ENCODE measurements at places on chromosomes 12 and 14.
A peak's percentile ranks its signal among the peaks of the same experiment; 100 is the strongest.

DNA sequence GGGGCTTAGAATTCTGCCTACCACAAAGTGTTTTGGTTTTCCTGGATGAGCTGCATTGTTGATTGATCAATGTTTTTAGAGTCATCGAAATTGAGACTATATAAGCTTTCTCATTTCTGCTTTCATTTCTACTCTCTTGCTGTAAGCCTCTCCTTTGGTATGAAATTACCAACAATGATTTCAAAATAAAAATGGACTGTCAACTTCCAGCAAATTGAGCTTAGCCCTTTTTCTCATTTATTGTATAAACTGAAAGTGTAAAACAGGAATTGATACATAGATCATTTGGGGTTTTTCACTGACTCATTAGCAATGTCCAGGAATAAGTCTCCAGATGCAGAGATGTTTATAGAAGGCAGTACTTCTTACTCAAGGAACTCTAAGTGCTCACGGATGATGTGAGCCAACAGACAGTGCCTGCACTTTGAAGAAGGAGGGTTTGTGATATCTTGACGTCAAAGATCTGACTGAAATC lies 20.0 kb upstream of the PCNX1 start:
- no peak for DNase-seq

GRCh38 chr14:23566778-23567185 lies 809 bp downstream of the AP1G2 start:
- no peak for DNase-seq

GRCh38 chr14:57834001-57834598 lies 31.8 kb downstream of the SLC35F4 start:
- no peak for DNase-seq

- DNase-seq: no peak
Measured at GRCh38 chr14:35789651-35790050, 19.4 kb downstream of the RALGAPA1 start.

DNA sequence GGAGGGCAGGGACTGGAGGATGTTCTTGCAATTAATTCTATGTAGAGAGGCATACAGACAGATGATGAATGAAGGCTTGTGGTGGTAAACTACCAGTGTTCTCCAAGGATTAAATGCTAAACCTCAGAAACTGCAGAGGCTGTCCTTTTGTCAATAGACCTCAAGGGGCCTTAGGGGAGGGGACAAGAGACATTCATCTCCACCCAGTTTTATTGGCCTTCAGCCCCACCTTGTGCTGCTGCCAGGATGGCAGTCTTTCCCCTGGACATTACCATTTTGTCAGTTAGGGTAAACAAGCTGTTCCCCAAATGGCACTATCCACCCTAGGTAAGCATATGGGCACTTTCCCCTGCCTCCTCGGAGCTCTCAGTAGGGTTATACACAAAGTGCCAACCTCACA lies 4.9 kb upstream of the SMAGP start:
- DNase-seq: no peak

DNA sequence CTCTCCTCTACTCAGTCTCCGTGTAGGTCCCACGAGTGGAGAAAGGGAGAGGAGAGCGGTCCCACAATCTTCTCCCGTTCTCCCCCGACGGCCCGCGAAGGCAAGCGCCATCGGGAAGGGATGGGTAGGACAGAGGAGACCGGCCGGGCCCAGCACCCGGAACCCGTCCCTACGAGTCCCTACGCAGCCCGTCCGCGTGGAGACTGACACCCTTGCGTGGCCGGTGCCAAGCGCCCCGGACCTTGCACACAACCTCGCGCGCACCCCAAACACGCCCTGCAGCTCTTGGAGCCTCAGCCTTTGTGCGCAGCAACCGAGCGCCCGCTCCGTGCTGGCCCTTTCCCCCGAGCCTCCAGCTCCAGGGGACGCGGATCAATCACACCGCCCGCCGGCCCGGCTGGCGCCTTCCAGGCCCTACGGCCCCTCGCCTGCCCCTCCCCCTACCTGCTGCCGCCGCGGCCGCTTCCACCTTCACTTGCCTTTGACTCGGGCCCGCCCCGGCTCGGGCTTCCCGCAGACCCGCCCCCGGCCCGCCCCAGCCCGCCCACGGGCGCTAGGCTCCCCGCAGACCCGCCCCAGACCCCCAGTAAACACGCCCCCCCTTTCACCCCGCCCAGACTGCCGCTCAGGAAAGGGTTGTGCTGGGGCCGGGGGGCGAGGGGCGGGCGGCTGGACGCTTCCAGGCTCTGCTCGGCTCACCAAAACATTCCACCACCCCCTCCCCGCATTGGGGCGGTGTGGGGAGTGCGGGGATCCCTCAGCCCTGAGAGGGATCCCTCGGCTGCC lies at the start of gene NDRG2:
NDRG2 (minus strand) TSS at position 477 of the 786 bp plus-strand sequence. CDS start 1,746 bp downstream, outside the sequence.
- peak; percentile 53 for DNase-seq

DNA sequence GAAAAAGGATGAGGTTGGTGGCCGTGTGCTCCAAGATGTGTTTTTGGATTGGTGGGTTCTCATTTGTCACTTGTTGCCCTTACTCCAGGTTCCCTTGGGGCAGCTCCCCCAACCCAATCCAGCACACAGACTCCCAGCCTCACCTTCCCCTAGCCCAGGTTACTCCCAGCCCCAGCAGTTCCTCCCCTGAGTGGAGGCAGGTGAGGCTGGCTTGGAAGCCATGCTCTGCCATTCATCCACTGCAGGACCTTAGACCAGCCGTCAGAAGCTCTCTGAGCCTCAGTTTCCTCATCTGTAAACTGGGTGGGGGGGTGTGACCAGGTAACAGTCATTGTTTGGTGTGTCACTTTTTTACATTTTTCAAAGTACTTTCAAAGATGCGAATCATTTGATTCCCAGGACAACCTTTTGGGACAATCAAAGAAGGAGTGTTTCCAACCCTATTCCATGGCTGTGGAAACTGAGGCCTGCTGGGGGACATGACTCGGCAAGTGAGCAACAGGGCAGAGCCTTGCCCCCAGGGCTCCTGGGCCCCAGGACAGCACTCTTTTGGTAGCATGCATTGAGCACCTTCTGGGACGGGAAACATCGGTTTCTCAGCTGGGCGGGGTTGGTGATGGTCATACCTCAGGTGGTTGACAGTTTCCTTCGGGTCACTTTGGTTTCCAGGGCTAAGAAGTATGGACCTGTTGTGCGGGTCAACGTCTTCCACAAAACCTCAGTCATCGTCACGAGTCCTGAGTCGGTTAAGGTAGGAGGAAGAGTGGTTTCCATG lies 7.2 kb downstream of the CYP46A1 start:
- no peak for DNase-seq

- no peak for DNase-seq
Measured at GRCh38 chr12:105317942-105318621, 12.4 kb upstream of the C12orf75 start.

DNA sequence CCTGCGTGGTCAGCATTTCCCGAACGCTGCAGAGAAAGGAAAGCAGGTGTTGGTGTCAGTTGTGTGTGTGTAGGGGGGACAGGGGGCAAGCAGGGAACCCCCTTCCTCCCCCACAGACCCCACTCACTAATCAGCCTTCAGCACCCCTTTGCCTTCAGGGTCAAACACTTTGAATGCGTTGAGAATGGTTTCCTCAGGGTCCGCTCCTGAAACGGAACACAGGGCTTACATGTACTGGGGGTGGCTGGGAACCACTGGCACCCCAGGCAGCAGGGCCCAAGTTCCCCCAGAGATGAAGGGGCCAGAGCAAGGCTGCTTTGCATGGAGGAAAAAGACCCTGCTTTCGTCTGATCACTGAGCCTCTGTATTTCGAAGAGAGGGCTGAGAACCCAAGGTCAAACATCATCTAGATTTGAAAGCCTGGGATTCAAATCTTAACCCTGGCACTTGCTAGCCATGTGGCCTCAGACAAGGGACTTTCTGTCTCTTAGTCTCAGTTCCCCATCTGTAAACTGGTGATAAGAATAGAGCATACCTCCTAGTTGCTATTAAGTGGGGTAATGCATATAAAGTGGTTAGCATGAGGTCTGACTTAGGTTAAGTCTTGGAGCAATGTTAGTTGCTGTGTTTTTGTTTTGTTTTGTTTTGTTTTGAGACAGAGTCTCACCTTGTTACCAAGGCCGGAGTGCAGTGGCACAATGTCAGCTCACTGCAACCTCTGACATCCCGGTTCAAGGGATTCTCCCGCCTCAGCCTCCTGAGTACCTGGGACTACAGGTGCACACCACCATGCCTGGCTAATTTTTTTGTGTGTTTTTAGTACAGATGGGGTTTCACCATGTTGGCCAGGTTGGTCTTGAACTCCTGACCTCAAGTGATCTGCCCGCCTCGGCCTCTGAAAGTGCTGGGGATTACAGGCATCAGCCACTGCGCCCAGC lies 7.0 kb downstream of the MYL2 start:
- no peak for DNase-seq

GRCh38 chr12:97387844-97388243 lies 74.8 kb upstream of the RMST start:
- DNase-seq: no peak

- DNase-seq: no peak
Measured at GRCh38 chr12:92551853-92552397, 150.9 kb upstream of the PLEKHG7 start.

DNA sequence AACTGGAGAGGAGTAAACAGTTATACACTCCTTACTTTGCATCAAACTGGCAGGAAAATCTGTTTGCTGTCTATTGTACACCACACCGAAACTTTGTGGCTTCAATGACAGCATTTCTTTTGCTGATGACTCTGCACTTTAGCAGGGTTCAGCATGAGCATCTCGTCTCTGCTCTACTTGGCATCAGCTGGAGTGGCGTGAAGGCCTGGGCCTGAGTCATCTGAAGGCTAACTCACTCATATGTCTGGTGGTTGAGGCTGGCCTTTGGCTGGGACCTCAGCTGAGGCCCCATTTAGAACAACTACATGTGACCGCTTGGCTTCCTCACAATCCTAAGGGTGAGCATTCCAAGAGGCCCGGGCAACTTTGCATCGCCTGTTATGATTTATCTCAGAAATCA lies 28.7 kb upstream of the REP15 start:
- DNase-seq: no peak

GRCh38 chr12:32273712-32274111 lies 125.6 kb upstream of the FGD4 start:
- peak; percentile 9 for DNase-seq

GRCh38 chr14:92659765-92660561 lies 88.5 kb downstream of the LGMN start:
- DNase-seq: no peak

DNA sequence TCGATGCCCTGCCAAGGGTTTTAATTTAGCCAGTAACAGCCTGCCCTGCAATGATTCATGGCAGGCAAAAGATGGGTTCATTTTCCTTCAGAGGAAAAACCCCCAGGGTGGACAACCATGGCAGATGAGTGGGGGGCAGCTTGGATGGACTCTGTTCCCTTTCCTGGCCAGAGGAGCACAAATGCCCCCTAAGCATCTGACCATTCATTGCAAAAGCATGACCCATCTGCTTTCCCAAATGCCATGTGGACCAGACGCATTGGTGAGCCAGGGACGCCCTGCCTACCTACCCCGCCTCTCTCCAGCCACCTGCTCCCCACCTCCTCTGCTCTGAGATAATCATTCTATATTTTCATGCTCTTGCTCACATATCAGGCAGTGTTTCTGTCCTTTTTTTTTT lies 281.9 kb downstream of the DPF3 start:
- no peak for DNase-seq

GRCh38 chr14:51020024-51020710 lies 74.7 kb downstream of the TRIM9 start:
- DNase-seq: no peak

DNA sequence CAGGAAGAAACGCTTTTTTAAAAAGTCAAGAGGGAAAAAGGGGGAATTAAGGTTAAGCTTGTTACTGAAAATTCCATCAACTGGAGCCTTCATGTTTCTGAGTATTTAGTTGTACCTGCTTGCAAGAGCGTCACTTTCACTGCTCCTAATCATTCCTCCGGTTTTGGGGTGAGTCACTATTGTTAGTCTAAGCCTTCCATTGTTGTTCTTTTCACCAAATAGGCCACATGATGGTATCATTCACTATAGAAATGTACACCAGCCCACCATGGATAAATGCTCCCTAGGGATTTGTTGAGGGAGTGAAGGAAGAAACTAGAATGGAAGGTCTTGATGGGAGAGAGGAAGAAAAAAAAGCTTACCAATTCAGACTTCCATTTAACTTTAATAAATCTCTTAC lies 3.0 kb downstream of the IL22 start:
- no peak for DNase-seq

DNA sequence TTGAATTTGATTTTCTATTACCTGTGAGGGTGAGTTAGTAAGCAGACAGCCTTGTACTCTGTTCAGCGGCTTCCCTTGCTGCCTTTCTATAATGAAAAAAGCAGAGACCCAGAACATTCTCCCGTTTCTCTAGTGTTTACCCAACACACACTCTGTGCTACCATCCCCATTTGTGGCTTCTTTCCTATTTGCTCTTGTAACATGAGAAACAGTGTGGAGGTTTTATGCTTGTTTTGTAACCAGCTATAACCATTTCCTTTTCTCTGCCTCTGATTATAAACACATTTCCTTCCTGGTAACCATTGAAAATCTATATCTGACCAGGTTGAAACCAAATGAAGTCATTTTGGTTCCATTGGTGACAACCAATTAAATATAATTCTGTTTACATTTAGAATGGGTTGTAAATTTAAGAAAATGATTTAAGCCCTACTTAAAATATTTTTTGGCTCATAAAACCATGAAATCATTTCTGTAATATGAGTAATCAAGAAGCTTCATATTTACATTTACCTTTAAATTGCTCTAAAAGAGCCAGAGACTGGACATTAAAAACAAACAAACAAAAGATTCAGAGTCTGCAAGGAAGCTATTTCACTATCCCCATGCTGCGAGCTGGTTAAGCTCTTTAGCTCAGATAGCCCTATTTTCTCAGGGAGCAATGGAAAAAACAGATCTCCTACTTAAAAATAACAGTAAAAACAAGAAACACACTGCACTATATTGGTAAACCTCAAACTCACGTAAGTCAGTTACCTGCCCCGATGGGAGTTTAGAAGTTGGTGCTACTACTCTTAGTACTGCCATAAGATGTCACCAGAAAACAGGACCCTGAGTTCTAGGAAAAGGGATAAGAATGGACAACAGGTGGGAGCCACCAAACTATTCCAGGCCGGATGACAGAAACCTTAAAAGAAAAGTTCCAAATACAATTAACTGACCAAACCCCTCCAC lies 206.5 kb upstream of the EEA1 start:
- DNase-seq: no peak

- no peak for DNase-seq
Measured at GRCh38 chr12:109182041-109182839, 65.9 kb downstream of the ACACB start.

DNA sequence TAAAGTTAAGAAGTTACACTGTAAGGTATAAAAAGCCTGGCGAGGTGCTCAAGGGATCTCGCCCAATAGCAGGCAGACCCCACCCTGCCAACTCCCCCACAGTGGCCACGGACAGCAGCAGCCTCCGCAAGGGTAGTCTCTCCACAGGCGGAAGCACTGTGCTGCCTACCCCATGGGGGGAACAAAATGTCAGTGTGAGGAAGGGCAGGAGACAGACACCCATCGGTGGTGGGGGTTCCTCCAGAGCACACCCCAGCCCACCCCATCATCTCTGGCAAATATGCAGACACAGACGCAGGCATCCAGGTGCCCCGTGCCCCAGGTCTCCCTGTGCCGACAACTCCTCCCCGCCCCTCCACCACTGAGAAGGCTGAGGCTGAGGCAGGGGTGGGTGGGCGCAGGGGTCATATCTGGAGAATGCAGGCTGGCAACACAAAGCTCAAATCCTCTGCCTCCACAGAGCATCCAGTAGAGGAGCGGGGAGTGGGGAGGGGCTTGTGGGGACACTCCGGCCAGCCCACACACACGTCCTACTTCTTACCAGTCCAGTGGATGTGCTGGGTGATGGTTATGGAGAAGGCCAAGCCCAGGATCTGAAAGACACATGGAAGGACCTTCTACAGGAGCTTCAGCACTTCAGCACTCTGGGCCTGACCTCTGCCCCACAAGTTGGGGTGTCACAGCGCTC lies 68.3 kb upstream of the DDX11 start:
- DNase-seq: no peak

Measured in stimulated activated CD8-positive, alpha-beta memory T cell treated with anti-CD3 and anti-CD28 coated beads, Interleukin-4, amount 100 ng/mL, for 4 hours (primary cell).